ENCODE measurements at places on chromosomes 3 and 15.

DNA sequence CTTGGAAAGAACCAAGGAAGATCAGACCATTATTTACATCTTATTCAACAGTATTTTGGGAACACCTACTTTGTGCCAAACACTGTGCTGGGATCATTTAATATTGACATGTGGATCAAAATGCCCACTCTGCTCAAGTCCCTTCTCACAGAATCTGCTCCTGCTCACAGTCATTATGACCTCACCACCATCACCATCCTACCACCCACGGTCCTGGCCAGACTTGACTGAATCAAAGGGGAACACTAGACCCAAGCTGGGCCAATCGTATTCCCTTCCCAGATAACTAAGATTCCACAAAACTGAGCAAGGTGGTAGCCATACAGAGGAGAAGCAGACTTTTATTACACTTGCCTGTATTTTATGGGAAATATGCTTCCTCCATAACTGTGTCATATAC, 3.4 kb upstream of the CEP152 start:
- DNase-seq, result no peak

- no peak for DNase-seq
These were observed 1565.5 kb upstream of the CADM2 start for GRCh38 chr3:83393276-83393675.

- DNase-seq, result no peak
These were observed 12.1 kb downstream of the ALS2CL start for GRCh38 chr3:46681387-46681786.

DNA sequence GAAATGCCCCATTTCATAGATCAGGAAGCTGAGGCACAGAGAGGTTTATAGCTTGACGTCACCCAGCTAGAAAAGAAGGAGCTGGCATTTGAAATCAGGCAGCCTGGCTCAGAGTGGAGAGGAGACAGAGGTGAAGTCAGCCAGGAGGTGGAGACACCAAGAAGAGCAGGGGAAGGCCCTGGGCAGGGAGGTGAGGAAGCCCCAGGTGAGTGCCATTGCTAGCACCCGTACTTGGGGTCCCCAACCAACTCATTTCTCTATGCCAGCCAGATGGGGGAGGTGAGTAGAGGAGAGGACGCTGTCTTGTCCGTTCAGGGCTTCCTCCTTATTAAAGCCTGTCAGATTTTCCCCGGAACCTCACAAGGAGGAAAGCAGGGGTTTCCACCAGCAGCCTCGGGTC, 149.6 kb upstream of the TLE3 start:
- no peak for DNase-seq

DNA sequence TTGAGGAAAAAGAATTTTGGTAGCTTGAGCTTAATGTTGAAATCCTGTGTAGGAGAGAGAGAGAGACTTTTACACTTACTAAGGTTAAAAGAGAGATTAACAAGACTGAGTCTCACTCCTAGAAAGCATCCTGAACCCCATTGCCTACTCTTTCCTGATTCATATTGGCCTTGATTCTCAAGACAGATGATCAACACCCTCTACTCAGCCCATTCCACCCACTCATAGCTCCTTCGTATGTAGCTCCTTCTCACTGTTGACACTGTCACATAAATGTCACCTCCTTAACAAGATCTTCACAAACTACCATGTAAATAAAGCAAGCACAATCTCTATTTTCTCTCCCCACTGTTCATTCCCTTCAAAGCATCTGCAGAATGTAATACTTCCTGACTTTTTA, 574.6 kb upstream of the LMCD1 start:
- no peak for DNase-seq

DNA sequence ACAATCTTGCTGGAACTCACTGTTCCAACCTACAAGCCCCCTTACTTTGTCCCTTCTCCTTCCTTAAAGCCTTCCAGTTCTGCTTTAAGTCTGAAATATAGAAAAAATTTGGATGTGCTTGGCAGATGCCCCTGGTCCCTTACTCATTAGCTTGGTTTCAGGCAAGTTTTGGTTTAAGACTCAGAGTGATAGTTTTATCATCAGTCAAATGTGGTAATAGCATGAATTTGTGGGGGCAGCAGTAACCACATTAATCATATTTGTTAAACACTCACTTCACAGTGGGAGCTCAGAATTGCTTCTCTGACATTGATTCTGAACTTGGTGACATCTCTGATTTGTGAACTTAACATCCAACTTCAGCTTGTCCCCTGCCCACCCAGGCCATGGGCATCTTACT, 58.3 kb upstream of the ALDH1A3 start:
- DNase-seq, result no peak

DNA sequence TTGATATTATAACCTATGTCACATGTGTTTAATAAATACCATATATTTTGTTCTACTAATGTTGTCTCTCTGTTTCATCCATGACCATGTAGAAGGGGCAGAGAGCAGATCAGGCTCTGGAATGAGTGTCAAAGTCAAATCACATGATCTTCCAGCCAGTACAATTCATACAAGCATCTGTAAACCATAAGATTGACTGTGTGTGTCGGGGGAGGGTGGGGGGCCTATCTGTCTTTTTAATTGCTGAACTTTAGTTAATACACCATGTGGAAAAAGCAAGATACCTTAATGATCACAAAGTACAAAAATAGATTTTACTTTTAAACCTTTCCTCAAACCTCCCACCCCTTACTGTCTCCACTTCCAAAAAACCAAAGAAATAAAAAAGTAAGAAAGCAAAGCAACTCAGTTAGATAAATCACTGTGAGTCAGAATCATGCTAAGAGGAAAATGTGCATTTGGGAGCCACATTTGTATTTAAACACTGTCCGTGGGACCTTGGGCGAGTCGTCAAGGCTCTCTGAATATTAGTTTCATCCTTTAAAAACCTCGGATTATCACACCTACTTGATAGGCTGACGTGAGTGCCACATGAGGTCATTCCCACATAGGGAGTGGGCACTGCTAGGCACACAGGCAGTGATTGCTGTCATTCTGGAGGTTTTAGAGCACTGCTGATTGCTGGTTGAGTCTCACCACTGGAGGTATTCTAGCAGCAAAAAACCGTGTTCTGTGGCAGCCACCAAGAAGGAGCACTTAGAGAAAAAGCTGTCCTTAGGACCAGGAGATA, 21.0 kb upstream of the POLR2M start:
- DNase-seq, result no peak

DNA sequence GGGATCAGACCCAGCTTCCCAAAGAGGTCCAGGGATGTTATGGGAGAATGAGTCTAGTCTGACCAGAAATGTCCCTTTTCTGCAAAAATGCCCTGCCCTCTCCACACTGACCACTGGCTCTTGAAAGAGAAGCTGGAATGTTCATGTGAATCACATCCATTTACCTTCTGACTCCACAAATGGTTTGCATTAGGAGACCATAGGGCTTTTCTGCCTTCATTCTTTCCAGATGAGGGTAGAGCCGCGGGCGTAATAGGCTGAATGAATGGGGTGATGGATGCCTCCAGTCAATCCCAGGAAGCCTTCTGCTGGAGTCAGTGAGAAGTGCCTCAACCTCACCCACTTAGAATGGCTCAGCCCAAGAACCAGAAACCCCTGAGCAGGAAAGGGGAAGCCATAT, 47.2 kb upstream of the IREB2 start:
- DNase-seq, result no peak

All from activated CD4-positive, alpha-beta T cell treated with anti-CD3 and anti-CD28 coated beads, Interleukin-2, amount 50 U/mL, for 24 hours (primary cell).